Heart right ventricle (tissue), 16 donors: ENCODE measurements at places on chromosomes 2 and 18.

DNA sequence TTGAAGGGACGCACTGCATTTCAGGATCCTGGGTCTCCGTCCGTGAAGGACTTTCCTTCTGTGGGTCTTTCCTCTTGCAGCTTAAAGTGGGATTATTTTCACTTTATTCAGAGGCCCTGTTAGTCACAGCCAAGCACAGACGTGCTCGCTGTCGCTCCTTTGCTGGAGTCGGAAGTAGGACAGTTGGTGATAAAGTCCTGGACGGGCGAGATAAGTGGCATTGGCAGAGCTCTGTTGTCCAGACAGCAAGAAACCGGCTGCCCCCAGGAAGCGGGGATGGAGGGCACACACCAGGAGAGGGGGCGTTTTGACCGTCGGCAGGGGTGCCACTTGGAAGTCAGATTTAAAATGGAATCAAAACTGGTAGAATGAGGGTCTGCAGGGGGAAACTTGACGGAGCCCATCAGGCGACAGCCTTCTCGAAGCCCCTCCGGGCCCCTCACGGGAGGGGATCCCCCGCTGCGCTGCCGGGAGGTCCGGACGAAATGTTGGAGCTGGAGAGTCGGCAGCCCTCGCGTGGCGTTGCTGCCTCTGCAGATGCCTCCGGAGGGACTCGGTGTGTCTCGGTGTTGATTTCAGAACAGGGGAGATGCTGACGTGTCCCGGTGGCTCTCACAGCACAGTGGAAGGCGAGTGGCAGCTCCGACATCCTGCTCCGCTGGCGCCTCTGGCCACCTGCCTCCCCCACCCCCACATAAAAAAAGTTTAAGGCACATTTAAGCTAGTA, 124.2 kb downstream of the NFATC1 start:
- H3K36me3 ChIP-seq: no peaks in the 10 kb centered on the region
- H3K27ac ChIP-seq: no peak overlapping the region
- no peak overlapping the region for H3K4me3 ChIP-seq
- H3K4me1 ChIP-seq: peaks cover 34% of the 10 kb centered on the region
- no peaks in the 10 kb centered on the region for H3K27me3 ChIP-seq

GRCh38 chr2:189498205-189498604, 56.9 kb downstream of the WDR75 start:
- DNase-seq: no peak
- H3K27me3 ChIP-seq: no peaks in the 10 kb centered on the region
- no peaks in the 10 kb centered on the region for H3K36me3 ChIP-seq
- no peak overlapping the region for H3K27ac ChIP-seq

- no peaks in the 10 kb centered on the region for H3K27me3 ChIP-seq
- H3K36me3 ChIP-seq: no peaks in the 10 kb centered on the region
- no peak for DNase-seq
- no peak overlapping the region for H3K4me3 ChIP-seq
- no peak overlapping the region for H3K27ac ChIP-seq
- H3K4me1 ChIP-seq: peaks cover 15% of the 10 kb centered on the region
Observed at GRCh38 chr2:227388537-227389011, 825 bp upstream of the SCYGR1 start.

DNA sequence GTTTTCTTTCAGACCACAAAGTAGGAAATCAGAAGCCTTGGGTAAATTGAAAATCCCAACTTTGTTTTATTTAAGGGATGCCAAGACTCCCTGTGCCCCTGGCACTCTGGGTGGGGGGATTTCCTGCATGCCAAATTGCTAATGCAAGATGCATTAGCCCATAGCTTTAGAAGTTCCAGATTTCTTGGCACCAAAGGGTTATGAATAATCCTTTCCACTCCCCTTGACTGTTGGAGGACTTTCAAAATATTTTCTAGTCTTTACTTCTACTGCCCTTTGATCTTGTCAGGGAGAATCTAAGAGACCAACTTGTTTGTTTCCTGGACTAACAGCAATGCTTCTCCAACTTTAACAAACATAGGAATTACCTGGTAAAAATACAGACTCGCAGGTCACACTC, 81.8 kb upstream of the TGIF1 start:
- H3K4me1 ChIP-seq: no peaks in the 10 kb centered on the region
- no peaks in the 10 kb centered on the region for H3K27me3 ChIP-seq
- DNase-seq: no peak
- no peak overlapping the region for H3K27ac ChIP-seq
- no peak overlapping the region for H3K4me3 ChIP-seq

DNA sequence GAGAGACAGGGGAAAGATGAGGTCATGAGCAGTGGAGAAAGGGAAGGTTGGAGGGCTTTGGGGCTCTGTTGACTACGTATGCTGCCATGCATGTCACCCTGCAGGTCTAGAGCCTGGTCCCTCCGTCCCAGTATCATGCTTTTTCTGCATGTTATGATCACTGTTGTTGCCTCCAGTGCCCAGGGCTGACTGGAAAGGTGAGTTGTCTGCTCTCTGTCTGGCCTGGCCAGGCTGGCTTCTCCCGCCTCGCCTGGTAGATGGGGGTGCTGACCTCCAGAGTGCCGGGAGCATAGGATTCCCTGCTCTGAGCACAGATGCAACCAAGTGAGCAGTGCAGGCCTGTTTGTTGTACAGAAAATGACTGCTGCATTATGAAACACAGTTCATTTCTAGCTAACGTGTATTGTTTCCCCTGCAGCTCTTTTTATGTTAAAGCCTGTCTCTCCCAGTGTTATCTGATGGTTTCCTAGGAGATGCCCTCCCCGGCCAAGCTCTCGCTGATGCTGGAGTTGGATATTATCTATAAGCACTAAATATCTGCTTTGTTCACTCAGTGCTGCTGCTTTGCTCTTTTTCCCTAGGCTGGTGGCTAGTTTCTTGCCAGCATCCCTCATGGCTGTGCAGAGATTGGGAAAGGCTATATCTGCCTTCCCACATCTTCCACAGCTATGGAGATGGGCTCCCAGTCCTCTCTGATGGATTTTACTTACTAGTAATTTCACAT, 158.2 kb downstream of the TDRD15 start:
- no peak overlapping the region for H3K27ac ChIP-seq
- no peak overlapping the region for H3K4me3 ChIP-seq
- no peak for DNase-seq
- H3K27me3 ChIP-seq: no peaks in the 10 kb centered on the region

- no peak for DNase-seq
- H3K4me3 ChIP-seq: no peak overlapping the region
Observed at GRCh38 chr2:15094161-15094560, 461.6 kb downstream of the LRATD1 start.

DNA sequence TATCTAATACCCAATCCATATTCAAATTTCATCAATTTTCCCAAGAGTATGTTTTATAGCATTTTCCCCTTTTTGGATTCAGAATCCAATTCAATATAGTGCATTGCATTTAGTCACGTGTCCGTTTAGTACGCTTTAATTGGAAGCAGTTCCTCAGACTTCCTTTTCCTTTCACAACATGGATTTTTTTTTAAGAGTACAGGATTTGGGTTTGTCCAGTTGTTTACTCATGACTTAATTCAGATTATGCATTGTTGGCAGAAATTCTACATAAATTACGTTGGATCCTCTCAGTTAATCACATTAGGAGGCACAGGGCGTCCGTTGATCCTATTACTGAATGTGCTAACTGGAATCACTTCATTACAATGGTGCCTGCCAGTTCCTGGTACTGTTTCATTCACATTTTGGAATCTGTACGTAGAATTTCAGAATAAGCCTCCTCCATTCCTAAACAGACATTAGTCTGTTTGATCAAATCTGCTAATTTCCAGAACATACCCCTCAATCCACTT, 70.0 kb upstream of the ATIC start:
- no peaks in the 10 kb centered on the region for H3K4me1 ChIP-seq
- H3K36me3 ChIP-seq: no peaks in the 10 kb centered on the region
- H3K27me3 ChIP-seq: no peaks in the 10 kb centered on the region

GRCh38 chr2:26957534-26957933, 12.9 kb upstream of the MAPRE3 start:
- H3K27me3 ChIP-seq: peaks cover 80% of the 10 kb centered on the region
- DNase-seq: no peak
- no peaks in the 10 kb centered on the region for H3K36me3 ChIP-seq
- H3K4me3 ChIP-seq: no peak overlapping the region
- H3K4me1 ChIP-seq: no peaks in the 10 kb centered on the region

DNA sequence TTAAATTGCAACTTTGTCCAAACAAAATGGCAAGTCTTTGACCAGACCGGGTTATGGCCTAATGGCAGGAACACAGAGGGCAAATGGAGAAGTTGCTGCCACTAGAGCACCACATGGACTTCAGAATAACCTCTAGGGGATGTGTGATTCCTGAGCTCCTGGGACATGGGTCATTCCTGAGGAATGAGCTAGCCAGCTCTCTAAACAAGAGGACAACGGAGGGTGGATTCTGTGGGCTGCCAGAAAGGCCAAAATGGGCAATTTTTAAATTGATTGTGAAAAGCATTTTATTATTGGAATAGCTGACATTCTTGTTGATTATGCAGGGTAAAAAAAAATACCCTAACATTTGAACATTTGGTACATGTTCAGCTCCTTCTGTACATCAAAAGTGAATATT, 109.8 kb upstream of the FZD5 start:
- no peaks in the 10 kb centered on the region for H3K27me3 ChIP-seq
- H3K4me1 ChIP-seq: peaks cover 4% of the 10 kb centered on the region
- no peaks in the 10 kb centered on the region for H3K36me3 ChIP-seq
- DNase-seq: no peak
- H3K27ac ChIP-seq: no peak overlapping the region

DNA sequence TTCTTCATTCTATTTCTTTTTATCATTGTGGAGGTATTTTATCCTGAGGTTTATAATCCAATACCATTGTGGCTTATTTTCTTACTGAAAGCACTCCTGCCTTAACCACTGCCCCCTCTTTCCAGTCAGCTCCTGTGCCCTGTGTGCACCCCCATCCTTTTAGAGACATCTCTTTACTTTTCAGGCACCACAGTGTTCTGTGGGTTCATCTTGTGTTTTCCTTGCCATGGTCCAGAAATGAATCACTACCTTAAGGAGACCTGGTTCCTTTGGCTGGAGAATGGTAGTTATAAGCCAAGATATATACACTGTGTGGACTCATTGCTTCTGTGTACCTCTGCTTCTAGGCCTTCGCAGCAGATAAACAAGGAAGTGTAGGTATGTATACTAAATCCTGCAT, 278.3 kb downstream of the PTGR3 start:
- no peak overlapping the region for H3K27ac ChIP-seq
- no peak overlapping the region for H3K4me3 ChIP-seq
- no peaks in the 10 kb centered on the region for H3K4me1 ChIP-seq
- no peaks in the 10 kb centered on the region for H3K27me3 ChIP-seq
- DNase-seq: no peak
- no peaks in the 10 kb centered on the region for H3K36me3 ChIP-seq

DNA sequence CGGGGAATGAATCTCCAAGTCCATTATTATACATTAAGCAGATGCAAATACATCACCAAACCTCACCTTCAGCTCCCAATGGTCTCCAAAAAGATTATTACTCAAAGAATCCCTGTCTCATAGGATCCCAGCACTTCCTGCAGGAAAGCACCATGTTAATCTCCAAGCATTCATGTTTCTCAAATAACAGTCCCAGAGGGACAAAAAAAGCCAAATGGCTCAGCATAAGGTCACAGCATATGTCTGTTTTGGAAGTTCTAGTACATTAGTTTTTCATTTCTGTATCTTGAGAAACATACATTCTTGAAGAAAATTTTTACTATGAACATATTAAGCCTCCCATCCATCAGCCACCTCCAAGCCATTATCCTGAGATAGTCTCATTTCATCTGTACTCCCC, 103.3 kb downstream of the METTL4 start:
- H3K27me3 ChIP-seq: no peaks in the 10 kb centered on the region
- H3K36me3 ChIP-seq: no peaks in the 10 kb centered on the region
- H3K4me1 ChIP-seq: no peaks in the 10 kb centered on the region
- no peak for DNase-seq
- H3K27ac ChIP-seq: no peak overlapping the region

GRCh38 chr18:57436191-57436964, 1.2 kb downstream of the ONECUT2 start:
- DNase-seq: no peak
- no peak overlapping the region for H3K27ac ChIP-seq
- H3K4me3 ChIP-seq: no peak overlapping the region
- no peaks in the 10 kb centered on the region for H3K36me3 ChIP-seq
- H3K4me1 ChIP-seq: peaks cover 41% of the 10 kb centered on the region
- H3K27me3 ChIP-seq: peaks cover 62% of the 10 kb centered on the region

GRCh38 chr2:30454571-30454970, 7.5 kb downstream of the LCLAT1 start:
- no peak overlapping the region for H3K4me3 ChIP-seq
- H3K27me3 ChIP-seq: no peaks in the 10 kb centered on the region
- H3K4me1 ChIP-seq: peaks cover 61% of the 10 kb centered on the region
- DNase-seq: no peak
- H3K27ac ChIP-seq: peak overlapping the region; percentile 19
- no peaks in the 10 kb centered on the region for H3K36me3 ChIP-seq

DNA sequence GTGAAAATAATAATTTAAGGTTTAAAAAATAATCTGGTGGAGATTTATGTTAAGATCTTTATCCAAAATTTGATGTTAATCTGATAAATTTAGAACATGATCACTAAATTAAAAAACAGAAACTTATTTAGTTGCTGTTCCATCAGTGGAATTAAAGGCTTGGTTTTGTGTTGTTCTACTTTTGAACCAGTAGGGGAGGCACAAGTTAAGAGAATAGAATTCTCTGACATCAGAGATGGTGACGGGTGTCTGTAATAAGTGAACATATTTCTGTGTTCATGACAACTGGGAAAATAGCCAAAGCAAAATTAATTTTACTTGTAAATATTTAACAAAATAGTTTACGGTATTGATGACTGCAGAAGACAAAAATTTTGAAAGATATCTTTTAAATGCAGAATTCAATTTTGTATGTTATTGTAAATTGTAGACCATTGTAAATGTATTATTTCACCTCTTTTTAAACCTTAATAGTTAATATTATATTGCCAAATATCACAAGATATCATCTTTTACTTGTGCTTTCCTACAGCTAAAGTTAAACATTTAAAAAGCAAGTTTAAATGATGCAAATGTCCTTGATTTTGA, 106.0 kb downstream of the UBR3 start:
- H3K27me3 ChIP-seq: no peaks in the 10 kb centered on the region
- no peak overlapping the region for H3K4me3 ChIP-seq
- H3K36me3 ChIP-seq: peaks cover 2% of the 10 kb centered on the region
- no peaks in the 10 kb centered on the region for H3K4me1 ChIP-seq
- no peak for DNase-seq
- H3K27ac ChIP-seq: no peak overlapping the region

DNA sequence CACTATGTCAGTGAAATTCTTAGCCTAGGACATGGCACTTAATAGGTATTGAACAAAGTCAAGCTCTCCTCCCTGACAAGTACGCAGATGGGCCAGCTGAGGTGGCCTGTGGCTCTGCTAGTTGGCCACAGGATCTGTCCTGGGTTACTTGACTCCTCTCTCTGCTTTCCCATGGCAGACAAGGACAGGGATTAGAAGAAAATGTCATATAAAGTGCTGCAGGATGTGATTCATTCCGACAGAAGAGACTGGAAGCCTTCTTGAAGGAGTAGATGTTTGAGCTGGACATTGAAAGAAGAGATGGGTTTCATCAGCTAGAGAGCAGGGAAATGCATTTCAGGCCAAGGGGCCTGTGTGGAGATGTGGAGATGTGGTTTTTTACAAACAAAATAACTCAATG, 46.7 kb downstream of the SMAD7 start:
- no peak overlapping the region for H3K4me3 ChIP-seq
- peak overlapping the region; percentile 78 for H3K27ac ChIP-seq
- no peak for DNase-seq
- no peaks in the 10 kb centered on the region for H3K36me3 ChIP-seq
- H3K4me1 ChIP-seq: peaks cover 15% of the 10 kb centered on the region

GRCh38 chr18:24936691-24937090, 415.3 kb downstream of the ZNF521 start:
- H3K27me3 ChIP-seq: no peaks in the 10 kb centered on the region
- no peak overlapping the region for H3K27ac ChIP-seq
- no peak overlapping the region for H3K4me3 ChIP-seq
- no peaks in the 10 kb centered on the region for H3K4me1 ChIP-seq
- no peaks in the 10 kb centered on the region for H3K36me3 ChIP-seq
